ENCODE measurements at places on chromosomes 12 and 14.

- DNase-seq: no peak
Observed at GRCh38 chr14:94081386-94081820, 293 bp downstream of the IFI27L1 start.

DNA sequence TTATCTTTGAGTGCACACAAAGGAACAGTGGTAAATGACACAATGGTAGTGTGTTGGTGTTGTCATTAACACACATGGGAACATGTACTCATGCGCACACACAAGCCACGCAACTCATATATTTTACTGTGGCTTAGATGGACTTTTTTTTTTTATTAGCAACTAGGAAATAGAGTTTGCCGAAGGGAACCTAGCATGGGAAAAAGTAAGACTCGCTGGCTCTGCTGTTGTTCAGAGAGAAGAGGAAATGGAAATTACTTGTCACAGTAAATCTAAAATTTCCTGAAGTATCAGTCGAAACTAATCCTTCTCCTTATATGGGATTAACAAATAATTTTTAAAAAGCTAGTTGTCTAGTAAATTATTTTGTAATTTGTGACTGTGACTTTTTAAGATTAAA is 33.7 kb upstream of the IL22 start:
- no peak for DNase-seq

DNA sequence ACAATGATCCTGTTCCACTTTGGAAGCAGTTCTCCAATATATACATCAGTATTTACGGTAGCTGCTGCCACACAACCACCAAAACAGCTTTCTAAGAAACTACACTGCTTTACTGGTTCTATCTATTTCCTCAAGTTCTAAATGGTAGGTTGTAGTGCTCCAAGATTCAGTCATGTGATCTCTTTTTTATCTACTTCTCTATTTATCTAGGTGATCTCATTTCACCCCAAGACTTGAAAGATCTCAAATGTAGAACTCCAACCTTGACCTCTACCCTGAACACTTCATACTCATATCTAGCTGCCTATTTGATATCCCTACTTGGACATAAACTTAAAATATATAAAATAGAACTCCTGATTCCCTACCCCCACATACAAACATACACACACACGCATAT is 133.9 kb upstream of the RAP1B start:
- DNase-seq: no peak

DNA sequence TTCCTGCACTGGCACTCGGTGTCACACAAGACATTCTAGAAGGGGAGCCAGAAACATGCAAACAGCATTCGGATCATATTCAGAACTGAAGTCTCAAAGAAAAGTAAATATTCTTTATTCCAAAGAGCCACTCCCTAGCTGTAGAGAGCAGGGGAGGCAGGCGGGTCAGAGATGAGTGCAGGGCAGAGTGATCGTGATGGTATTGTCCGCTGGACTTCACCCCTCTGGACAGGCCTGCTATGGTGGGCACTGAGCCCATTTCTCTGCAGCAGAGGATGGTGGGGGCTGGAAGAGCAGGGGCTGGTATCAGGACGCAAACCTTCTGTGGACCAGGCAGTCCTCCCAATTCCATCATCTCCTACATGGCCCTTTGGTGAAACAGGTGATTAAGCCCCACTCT is 25.6 kb downstream of the IRF2BPL start:
- no peak for DNase-seq

DNA sequence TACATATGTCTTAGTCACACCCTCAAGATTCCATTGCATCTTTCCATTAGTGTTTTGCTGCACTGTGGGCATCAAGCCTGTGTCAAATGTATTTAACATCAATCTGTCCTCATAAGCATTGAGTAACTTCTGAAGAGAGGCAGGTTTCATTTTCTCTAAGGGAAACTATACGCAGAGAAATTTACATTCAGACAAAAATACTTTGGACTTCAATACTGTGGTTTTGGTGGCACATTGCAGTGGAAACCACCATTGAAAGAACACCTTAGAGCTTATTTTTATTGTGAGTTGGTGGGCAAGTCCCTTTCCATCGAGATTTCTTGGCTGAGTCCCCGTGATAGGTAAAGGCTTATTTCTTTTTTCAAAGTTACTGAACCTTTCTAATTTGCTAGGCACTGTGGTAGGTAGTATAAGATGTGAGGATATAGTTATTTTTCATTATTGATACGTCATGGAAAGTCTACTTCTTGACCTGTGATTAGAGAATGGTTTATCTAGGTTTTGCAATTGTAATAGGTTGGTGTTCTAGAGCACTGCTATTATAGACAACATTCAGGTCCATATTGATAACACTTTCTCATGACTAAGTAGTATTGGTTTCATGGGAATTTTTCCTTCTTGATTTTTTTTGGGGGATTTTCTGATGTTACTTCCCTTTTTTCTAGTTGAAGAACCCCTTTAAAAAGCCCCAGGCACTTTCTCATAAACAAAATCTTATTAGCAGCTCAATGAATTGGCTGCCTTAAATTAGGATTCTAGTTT is 81.9 kb downstream of the CFAP54 start:
- DNase-seq: no peak

- no peak for DNase-seq
Observed at GRCh38 chr14:73295198-73295796, 58.0 kb downstream of the PAPLN start.
